ENCODE measurements at places on chromosomes 5 and 9.

- no peak for DNase-seq
These were observed 108.0 kb upstream of the RAD23B start for GRCh38 chr9:107175041-107175440.

DNA sequence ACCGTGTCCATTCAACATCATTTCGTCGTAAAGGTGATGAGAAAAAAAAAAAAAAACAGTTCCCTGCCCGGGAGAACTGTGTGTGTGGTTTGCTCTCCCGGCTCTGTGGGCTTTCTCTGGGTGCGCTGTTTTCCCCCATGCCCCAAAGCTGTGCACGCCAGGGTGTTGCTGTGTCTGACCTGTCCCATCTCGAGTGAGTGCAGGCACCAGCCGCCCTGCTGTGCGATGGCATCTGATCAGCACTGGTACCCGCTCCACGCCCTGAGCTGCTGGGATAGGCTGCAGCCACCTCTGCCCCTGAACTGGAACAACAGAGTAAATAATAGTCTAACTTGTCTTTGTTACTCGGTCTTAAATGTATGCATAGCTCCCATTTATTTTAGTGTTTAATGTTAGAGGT lies 33.3 kb downstream of the CEP72 start:
- DNase-seq, result no peak

GRCh38 chr9:122370869-122371755 lies at the start of gene PTGS1:
Gene PTGS1 (plus strand): TSS chr9:122371024. CDS start chr9:122371085, 61 bp downstream.
- no peak for DNase-seq

- DNase-seq, result no peak
These were observed 29.4 kb downstream of the TNPO1 start for GRCh38 chr5:72845889-72846288.

DNA sequence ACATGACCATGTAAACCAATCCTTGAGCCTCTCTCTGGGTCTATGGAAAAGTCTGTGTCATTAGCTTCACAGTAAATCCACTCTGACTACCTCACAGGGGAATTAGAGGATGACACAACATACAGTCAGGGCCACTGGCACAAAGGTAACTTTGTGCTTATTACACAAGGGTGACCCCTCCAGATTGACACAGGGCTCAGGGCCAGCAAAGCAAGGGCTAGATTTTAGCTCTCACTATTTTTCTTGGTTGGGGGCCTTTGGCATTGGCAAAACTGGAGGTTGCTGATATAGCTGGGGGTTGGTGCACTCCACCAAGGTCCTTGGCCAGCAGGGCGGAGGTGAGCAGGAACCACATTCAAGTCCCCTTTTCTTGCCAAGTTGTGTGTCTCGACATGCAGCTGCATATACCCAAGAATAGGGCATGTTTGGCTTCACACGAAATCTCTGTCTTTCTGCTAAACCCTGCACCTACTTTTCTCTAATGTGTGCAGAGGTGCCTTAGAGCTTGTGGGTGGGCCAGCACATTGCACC lies 15.2 kb upstream of the OSMR start:
- DNase-seq, result no peak

GRCh38 chr5:128228008-128228407 lies 144.4 kb downstream of the SLC12A2 start:
- no peak for DNase-seq

GRCh38 chr9:84357275-84357674 lies 16.7 kb upstream of the SLC28A3 start:
- DNase-seq, result no peak

- no peak for DNase-seq
These were observed 6.2 kb upstream of the SPINK4 start for GRCh38 chr9:33233626-33234342.

- DNase-seq, result no peak
These were observed 820.5 kb downstream of the PTPRD start for GRCh38 chr9:9792144-9792857.

DNA sequence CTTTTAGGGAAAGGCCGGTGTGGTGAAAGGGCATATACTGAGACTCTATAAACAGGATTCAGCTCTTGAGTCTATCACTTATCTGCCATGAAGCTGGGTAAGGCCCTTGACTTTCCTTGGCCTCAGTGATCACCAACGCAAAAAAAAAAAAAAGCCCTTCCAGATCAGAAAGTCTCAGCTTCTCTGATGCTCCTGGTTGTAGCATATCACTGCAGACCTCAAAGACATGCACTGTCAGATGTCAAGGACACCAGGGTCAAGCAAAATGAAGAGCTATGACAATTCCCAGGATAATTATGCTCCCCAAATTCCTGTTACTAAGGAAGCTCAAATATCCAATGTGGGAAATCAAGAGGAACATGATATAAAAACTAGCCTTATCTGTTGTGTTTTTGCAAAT lies 68.3 kb upstream of the IFNE start:
- DNase-seq, result no peak

DNA sequence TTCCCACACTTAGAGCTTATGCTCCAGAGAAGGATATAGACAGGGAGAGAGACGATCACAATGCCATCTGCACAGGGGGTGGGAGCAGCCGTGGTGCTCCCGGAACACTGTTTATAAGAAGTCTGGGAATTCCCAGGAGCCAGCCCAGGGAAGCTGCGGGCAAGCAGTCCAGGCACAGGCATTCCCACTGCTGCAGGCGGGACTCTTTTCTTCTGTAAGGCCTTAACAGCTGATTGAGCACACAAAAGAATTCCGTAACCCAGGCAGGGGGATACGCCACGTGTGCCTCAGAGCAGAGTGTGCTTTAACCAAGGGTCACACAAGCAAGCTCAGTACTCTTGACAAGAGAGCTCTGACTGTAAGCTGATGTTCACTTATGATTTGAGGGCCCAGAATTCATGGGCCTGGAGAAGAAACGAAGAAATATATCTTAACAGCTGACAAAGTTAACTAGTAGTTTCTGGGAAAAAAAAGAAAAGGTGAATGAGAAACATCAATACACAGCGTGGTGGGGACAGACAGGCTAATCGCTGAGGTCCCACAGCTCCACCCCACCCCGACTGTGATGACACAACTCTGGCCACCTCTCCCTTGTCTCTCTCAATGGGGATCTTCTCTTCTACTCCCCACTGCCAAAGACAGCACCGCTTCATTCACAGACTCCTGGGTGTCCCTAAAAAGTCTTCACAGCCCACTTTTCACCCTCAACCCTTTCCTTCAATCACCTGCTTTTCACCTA lies 85.9 kb upstream of the SIMC1 start:
- DNase-seq, result no peak

- DNase-seq, result no peak
These were observed 16.7 kb downstream of the AP3S1 start for GRCh38 chr5:115858396-115858795.

Data from stimulated activated CD8-positive, alpha-beta memory T cell treated with anti-CD3 and anti-CD28 coated beads, Interleukin-7, amount 100 ng/mL, for 1 hour (primary cell).